Kidney capillary endothelial cell (primary cell): ENCODE measurements at places on chromosomes 2 and 18.

- no peak for DNase-seq
These were observed 28.1 kb upstream of the PTPN2 start for GRCh38 chr18:12911929-12912703.

- DNase-seq, result no peak
These were observed 29.8 kb upstream of the YES1 start for GRCh38 chr18:841647-842370.

DNA sequence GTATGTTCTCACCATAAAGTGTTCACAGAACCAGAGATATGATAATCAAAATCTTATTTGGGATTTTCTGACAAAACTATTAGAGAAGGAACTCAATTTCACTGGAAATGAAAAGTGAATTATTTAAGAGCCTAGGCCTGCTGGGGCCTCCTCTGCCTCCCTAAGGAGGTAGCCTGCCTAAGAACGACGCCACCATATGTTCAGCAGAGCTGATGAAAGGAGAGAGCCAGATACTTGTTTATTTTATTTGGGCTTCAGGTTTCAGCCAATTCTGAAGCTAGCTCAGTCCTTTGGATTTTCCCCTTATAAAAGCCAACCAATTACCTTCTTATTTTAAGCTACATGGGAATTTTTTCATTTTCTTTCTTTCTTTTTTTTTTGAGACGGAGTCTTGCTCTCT is 433.1 kb upstream of the MAP2 start:
- DNase-seq, result no peak

- DNase-seq, result no peak
These were observed 206.1 kb downstream of the GULP1 start for GRCh38 chr2:188497726-188498125.

DNA sequence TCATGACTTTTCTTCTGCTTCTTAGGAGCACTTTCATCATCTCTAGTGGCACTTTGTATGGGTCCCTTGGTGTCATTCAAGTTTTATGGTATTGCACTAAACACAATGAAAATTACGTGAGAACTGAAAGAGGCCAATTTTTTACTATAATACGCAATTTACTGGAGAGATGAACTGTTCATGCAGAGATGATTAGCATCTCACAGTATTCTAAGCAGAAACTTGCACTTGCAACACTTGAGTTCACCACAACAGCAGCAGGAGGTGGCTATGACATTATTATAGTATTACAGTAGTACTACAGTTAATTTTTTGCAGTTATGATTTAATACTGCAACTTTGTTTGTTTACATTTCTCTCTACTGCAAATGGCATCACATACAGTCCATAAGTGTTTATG is 793.1 kb upstream of the CRIM1 start:
- DNase-seq, result no peak

DNA sequence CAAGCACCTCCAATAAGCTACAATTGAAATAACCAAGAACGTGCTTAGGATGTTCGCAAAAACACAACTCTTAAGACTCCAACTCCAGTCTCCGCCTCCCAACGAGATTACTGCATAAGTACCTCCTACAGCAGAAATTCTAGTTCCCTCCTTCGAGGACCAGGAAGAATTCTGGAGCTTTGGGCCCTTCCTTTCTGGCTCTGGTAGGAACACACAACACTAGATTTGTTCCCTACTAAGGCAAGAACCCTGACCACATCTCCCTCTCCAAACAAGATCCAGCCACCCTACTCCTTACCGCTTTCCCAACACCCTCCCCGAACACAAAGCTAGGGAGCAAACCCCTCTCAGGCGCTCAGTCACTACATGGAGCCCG is 721 bp downstream of the ADAM17 start:
- peak; percentile 46 for DNase-seq

DNA sequence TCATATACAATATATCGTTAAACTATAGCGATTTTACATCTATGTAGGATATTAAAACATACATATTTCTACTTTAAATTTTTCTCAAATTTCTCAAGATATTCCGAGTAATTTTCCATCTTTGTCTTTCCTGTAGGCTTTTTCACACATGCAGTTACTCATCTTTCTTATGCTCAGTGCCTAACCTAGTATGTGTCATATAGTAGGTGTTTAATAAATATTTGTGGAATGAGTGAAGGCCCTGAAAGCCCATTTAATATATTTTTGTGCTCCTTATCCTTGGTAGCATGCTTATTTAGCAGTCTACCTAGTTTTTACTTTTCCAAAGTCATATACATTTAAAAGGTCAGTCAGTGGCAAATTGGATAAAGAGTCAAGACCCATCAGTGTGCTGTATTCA is 67.3 kb downstream of the ITGB6 start:
- no peak for DNase-seq

DNA sequence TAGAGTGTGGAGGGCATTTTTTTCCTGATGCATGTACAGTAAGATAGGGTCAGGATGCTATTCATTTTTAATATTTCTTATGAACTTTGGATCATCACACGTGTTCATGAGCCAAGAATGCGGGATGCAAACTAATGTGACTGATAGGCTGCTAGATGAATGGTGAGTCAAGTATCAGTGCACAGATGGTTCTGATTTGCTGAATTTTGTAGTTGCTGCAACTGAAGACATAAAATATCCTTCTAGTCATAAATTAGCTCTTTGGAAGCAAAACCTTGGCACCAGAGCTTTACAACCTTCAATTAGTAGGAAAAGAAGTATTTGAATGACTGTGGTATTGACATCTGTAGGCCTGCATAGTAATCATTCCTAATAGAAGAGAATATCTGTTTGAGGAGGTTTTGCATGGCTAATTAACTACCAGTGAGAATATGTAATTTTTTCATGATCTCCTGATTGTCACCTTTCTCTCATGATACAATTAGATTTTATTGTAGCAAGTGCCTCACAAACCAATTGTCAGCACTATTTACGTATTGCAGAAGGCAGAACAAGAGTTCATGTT is 94.0 kb downstream of the VRK2 start:
- no peak for DNase-seq

DNA sequence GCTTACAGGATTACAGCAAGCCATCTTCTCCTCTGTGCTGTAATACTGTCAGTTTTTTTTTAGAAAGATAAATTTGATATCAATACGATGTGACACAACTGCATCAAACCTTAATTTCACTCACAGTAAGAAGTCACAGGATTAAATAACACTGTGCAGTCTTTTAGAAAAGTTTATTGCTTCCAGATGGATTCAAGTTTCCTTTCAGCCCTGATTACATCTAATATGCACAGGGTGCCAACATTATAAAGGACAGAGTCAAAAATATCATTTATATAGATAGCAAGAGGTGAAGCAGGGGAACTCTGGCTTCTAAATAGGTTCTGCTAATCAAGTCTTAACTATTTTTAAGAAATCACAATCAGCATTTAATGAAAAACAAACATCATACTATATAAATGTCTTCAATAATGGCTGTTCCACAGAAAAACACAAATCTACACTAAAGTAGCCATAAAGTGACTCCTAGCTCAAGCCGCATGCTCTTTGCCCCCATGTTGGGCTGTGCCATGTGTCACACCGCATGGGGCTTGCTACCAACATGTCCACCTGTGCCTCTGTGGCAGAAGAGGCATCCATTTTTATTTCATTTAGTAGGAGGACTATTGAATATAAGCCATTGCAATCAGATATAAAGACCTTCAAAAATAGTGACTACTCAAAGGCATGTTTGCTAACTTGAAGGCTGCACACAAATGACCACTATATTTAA is 35.0 kb downstream of the CERKL start:
- no peak for DNase-seq

DNA sequence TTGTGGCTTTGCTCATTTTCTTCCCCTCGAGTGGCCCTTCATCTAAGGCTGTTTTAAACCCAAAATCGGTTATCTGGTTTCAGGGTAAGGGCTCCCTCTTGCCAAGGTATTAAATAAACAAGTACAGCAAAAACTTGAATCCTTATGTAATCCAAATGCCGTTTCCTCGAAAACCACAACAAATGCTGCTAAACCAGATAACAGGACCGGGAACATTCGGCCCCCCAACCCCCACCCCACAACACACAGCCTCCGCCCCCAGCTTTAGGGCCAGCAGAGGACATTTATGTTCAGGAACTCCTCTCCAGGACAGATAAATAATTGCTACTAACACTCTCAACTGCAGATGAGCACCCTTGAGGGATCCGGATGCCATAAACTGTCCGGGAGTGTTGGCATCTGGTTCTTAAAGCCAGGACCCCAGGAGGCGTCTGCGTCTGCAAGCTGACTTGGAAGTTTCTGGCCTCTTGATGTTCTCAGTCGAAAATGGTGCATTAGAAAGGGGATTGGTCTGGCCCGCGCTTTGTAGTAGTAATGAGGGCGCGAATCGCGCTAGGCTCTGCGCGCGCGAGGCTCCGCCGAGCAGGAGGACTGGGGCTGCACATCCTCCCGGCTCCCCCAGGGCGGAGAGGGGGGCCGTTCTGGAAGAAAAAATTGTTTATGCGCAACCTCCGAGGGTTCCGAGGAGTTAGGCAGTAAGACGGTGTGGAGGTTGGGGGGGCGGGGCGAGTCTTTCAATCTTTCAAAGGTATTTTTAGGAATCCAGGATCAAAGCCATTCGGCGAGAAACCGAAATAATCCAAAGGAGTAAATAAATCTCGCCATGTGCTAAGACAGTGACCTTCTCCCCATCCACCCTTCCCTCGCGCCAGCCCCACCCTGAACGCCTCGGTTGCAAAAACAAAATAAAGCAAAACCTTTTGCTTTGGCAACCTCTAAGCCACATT is 3.9 kb upstream of the ID2 start:
- DNase-seq, result peak; percentile 37

GRCh38 chr2:163723881-163724280 is 11.9 kb downstream of the FIGN start:
- no peak for DNase-seq

- DNase-seq, result no peak
These were observed 30.2 kb downstream of the TGFBRAP1 start for GRCh38 chr2:105299290-105299689.

GRCh38 chr2:76599732-76600368 is 889.1 kb upstream of the GCFC2 start:
- peak; percentile 89 for DNase-seq

- peak; percentile 12 for DNase-seq
These were observed 19.6 kb downstream of the CHN1 start for GRCh38 chr2:174985614-174986013.

DNA sequence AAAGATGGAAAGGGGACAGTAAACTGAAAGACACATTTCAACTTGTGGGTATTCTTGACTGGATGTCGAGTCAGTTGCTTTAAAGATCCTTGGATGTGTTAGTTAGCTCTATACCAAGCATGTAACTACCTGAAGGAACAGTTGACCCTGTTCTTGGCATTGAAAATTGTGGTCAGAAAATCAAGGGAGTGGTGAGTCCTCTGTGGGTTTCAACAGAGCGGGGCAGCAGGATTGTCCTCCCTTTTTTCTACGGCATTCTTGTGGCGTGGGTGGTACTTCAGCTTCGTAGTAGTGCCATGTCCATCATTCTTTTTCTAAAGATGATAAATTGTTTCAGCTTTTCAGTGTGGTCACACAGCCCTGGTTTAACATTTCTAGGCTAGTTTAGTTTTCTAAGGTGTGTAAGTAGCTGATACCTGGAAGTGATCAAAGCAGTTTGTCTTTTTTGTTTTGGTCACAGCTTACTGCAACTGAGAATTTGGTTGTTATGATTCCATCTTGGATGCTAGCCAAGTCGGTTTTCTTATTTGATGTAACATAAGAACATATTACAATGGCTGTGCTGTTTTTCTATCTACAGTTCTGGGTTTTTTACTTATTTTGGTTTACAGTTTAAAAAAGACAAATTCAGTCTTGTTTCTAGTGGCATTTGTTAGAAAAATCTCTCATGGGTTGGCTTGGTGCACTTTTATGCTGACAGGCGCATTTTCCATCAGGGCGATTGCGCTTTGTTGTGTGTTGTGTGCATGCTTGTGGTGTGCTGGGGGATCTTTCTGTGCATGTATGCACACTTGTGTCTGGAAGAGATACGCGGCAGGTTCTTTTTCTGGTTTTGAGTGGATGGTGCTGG is 84.7 kb downstream of the ZNF407 start:
- no peak for DNase-seq

- no peak for DNase-seq
These were observed 188.9 kb downstream of the LTBP1 start for GRCh38 chr2:33135645-33136044.

- DNase-seq, result no peak
These were observed 144.6 kb upstream of the SATB2 start for GRCh38 chr2:199602271-199602895.

DNA sequence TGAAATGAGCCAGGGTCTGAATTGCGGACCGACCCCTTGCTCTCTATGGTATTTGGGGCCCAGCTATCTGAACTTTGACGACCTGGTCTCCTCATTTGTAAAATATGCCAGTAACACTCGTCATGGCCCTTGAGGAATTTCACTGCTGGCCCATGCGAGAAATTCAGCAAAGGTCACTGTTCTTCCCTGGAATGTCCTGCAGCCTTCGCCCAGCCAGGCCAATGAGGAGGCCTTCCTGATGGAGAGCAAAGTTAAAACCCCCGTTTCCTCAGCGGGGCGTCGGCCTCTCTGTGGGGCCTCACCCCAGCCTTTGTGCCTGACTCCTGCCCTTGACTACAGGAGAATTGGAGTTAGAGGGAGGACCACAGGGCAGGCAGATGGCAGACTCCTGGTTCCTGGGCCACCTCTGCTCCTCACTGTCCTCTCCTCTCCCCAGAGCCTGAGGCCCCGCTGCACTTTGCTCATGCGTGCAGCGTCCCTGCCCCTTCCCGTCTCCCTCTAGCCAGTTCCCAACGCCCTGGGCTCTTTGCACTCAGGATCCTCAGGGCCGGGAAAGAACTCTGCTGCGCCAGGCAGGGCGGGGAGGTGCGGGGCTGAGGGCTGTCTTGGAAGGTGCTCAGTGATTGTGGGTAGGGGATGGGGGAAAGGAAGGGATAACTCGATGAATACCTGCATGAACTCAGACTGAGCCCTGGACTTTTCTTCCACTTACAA is 257.0 kb upstream of the RAB6C start:
- no peak for DNase-seq

DNA sequence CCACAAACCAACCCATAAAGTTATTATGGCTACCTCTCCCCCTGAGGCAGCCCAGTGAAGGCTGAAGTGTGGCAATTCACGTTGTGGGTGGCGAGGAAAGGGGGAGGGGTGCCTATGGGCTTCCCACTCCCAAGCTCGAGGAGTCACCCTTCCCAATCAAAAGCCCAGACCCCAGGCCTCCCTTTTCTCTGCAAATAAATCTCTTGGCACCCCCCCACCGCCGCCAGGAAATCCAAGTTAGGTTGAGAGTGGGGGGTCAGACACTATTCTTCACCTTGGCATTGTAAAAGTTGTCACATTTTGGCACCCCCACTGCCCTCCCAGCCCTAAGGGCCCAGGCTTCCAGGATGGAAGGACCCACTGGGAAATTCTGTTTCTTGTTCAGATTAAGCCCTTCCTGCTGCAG is 6.9 kb downstream of the ANKRD53 start:
- no peak for DNase-seq

DNA sequence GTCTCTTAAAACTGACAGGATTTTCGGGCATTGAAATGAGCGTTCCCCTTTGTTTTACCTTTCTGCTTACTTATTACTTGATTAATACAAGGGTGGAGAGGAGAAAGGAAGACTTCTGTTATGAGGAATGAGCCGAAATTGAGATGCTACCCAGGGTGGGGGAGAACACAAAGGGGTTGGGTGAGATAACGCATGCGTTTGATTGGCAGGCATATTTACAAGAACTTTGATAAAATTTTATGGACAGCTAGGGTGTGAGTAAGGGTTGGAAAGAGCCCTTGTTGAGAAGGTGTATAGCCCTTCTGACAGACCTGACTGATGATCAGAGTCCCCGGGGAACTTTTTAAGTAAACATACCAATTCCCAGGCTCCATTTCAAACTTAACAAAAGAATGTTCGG is 1.8 kb downstream of the RNF138 start:
- DNase-seq, result no peak

GRCh38 chr2:24456599-24457556 is 34.2 kb upstream of the NCOA1 start:
- DNase-seq, result peak; percentile 26
